PC-3 (cell line): ENCODE measurements at places on chromosomes 1 and 21. TPM values are rescaled to one million over a fixed set of nuclear protein-coding genes. Genes with fewer than 3 reads are reported as not detected.
A peak's percentile ranks its signal among the peaks of the same experiment; 100 is the strongest.

Gene VWA5B1
- total RNA-seq, result not detected in 2 replicates

Gene RYR2
- total RNA-seq, result not detected in 2 replicates

Gene TPTE
- not detected in 2 replicates for total RNA-seq

Gene GJA9
- 0.35 TPM in 1 of 2 replicates, not detected in the other for total RNA-seq

Gene ADAMTSL4
- 0.81 and 0.87 TPM in 2 replicates for total RNA-seq

DNA sequence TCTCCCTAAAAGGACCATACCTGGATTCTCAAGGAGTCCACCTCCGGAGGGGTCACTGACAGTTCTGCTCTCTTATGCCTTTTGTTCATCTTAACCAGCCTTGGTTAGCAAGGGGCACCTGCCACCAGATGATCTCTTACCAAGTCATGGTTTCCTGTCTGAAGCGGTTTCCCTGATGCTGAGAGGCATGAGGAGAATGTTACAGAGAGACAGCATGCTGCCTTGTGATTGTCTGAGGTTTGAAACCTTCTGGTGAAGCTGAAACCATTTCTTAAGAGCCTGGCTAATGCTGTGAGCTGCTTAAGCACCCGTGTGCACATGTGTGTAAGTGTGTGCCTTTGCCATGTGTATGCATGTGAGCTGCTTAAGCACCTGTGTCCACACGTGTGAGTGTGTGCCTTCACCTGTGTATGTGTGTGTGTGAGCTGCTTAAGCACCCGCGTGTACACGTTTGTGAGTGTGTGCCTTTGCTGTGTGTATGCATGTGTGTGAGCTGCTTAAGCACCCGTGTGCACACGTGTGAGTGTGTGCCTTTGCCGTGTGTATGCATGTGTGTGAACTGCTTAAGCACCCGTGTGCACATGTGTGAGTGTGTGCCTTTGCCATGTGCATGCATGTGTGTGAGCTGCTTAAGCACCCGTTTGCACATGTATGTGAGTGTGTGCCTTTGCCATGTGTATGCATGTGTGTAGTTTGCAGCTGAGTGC, 136.4 kb upstream of the COL6A1 start:
- no peaks in the 10 kb centered on the region for H3K4me1 ChIP-seq
- no peaks in the 10 kb centered on the region for H3K27me3 ChIP-seq
- peaks cover 4% of the 10 kb centered on the region; the same call in 1 of the 2 replicates for H3K36me3 ChIP-seq
- H3K27ac ChIP-seq, result no peak overlapping the region
- no peak overlapping the region for H3K4me3 ChIP-seq
- DNase-seq, result no peak

DNA sequence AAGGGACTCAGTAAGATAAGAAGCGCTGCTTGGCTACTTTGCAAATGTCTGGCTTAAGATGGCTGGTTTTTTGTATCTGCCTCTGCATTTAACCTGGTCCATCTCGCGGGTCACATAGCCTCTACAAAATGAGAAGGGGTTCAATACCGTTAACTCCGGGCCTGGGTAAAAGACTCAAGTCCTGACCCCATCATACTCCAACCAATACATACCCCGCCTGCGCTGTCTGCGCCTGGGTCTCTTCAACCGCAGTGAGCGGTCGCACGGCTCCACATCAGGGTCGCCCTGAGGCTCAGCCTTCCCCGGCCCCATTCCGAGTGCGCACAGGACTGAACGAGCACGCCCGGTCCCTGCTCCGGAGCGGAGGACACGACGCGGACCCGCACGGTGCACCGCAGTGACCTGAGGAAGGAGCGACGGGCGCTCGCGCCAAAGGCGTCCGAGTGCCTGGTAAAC, 558 bp upstream of the PGD start:
- peaks cover 21% of the 10 kb centered on the region for H3K4me1 ChIP-seq
- H3K36me3 ChIP-seq, result peaks cover 10% of the 10 kb centered on the region
- H3K27me3 ChIP-seq, result no peaks in the 10 kb centered on the region
- DNase-seq, result no peak

DNA sequence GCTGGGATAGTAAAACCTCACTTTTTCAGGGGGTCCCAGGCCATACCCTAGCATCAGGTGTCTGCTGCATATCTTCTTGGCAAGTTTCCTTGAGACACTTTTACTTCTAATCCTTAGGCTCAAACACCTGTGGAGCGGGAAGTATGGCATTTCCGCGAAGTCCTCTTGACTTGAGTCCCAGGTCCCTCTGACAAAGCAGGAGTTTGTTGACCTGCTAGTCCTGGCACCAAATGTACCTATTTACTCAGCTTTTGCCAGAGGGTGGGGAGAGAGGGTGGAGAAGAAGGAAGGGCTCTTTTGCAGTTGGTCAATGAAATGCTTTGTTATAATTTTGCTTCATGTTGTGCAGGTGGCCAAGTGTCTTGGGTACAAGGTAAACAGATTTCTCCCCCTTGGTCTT, 59.7 kb downstream of the CLIC6 start:
- H3K36me3 ChIP-seq, result no peaks in the 10 kb centered on the region
- no peaks in the 10 kb centered on the region for H3K27me3 ChIP-seq
- H3K4me3 ChIP-seq, result no peak overlapping the region
- H3K27ac ChIP-seq, result no peak overlapping the region
- DNase-seq, result peak; percentile 21

DNA sequence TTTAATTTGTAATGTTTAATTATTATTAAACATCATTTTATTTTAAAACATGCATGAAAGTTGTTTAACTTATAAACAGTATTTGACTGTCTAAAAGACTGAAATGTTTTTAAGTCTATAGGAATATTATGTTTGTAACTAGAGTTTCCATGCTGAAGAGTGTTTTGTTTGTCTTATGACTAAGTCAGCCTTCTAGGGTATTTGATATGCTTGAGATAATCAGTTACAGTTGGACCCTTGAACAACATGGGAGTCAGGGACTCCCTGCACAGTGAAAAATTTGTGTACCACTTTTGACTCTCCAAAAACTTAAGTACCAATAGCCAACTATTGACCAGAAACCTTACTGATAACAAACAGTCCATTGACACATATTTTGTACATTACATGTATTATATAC, 45.5 kb upstream of the KANK4 start:
- no peaks in the 10 kb centered on the region; the same call in 1 of the 2 replicates for H3K4me1 ChIP-seq
- no peaks in the 10 kb centered on the region for H3K36me3 ChIP-seq
- H3K4me3 ChIP-seq, result no peak overlapping the region

GRCh38 chr1:115251856-115252255, 86.2 kb downstream of the NGF start:
- H3K36me3 ChIP-seq, result no peaks in the 10 kb centered on the region
- H3K4me1 ChIP-seq, result 0 out of 2 replicates have a peak, but pooled peaks cover 4% of the 10 kb centered on the region
- no peak overlapping the region for H3K4me3 ChIP-seq
- DNase-seq, result peak; percentile 18
- H3K27me3 ChIP-seq, result no peaks in the 10 kb centered on the region

GRCh38 chr1:7721940-7722669, 49.0 kb upstream of the VAMP3 start:
- no peak overlapping the region for H3K27ac ChIP-seq
- H3K4me1 ChIP-seq, result no peaks in the 10 kb centered on the region
- no peaks in the 10 kb centered on the region for H3K36me3 ChIP-seq
- no peak overlapping the region for H3K4me3 ChIP-seq

GRCh38 chr1:240295811-240296210, 204.1 kb downstream of the FMN2 start:
- DNase-seq, result no peak
- no peaks in the 10 kb centered on the region for H3K4me1 ChIP-seq
- H3K27me3 ChIP-seq, result no peaks in the 10 kb centered on the region
- H3K27ac ChIP-seq, result no peak overlapping the region
- no peaks in the 10 kb centered on the region for H3K36me3 ChIP-seq

DNA sequence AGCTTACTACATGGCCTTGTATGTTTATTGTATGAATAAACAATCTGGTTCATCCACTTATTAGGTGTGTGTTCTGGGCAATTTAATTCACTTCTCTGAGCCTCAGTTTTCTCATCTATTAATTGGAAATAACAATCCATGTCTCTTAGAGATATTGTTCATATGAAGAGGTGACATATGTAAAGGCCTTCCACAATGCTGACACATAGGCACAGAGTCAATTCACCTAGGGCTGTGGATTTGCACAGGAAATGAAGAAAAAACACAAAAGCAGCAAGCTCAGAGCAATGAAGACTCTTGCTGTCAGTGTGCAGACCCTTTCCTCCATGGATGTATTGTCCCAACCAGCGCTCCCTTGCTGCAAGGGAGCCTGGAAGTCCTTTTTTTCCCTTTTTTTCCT, 195.2 kb upstream of the CAMK1G start:
- H3K4me3 ChIP-seq, result no peak overlapping the region
- no peak for DNase-seq
- H3K27ac ChIP-seq, result peak overlapping the region; percentile 81
- H3K27me3 ChIP-seq, result no peaks in the 10 kb centered on the region
- peaks cover 60% of the 10 kb centered on the region for H3K4me1 ChIP-seq

GRCh38 chr1:155769257-155769656, 80.4 kb downstream of the DAP3 start:
- H3K4me1 ChIP-seq, result peaks cover 17% of the 10 kb centered on the region
- H3K36me3 ChIP-seq, result peaks cover 36% of the 10 kb centered on the region
- no peak for DNase-seq
- no peak overlapping the region for H3K4me3 ChIP-seq
- H3K27me3 ChIP-seq, result no peaks in the 10 kb centered on the region

- no peaks in the 10 kb centered on the region for H3K36me3 ChIP-seq
- H3K27me3 ChIP-seq, result peaks cover 33% of the 10 kb centered on the region
- DNase-seq, result no peak
- no peak overlapping the region for H3K27ac ChIP-seq
- H3K4me3 ChIP-seq, result no peak overlapping the region
These were observed 2.0 kb downstream of the KCNA3 start for GRCh38 chr1:110672753-110673108.

DNA sequence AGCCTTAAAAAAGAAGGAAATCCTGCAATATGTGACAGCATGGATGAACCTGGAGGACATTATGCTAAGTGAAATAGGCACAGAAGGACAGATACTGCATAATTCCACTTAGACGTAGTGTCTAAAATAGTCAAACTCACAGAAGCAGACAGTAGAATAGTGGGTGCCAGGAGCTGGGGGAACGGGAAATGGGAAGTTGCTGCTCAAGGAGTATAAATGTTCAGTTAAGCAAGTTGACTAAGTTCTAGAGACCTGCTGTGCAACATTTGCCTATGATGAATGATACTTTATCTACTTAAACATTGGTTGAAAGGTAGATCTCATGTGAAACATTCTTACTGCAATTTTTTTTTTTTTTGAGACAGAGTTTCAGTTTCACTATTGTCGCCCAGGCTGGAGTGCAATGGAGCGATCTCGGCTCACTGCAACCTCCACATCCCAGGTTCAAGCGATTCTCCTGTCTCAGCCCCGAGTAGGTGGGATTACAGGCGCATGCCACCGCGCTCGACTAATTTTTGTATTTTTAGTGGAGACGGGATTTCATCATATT, 197.8 kb downstream of the HIVEP3 start:
- H3K27me3 ChIP-seq, result no peaks in the 10 kb centered on the region
- H3K36me3 ChIP-seq, result no peaks in the 10 kb centered on the region
- no peaks in the 10 kb centered on the region for H3K4me1 ChIP-seq
- DNase-seq, result no peak
- H3K27ac ChIP-seq, result no peak overlapping the region
- H3K4me3 ChIP-seq, result no peak overlapping the region

GRCh38 chr1:89581859-89582258, 51.1 kb upstream of the LRRC8C start:
- no peak overlapping the region for H3K4me3 ChIP-seq
- no peaks in the 10 kb centered on the region for H3K27me3 ChIP-seq
- peak; percentile 50 for DNase-seq
- H3K36me3 ChIP-seq, result peaks cover 24% of the 10 kb centered on the region
- H3K4me1 ChIP-seq, result no peaks in the 10 kb centered on the region
- H3K27ac ChIP-seq, result no peak overlapping the region

DNA sequence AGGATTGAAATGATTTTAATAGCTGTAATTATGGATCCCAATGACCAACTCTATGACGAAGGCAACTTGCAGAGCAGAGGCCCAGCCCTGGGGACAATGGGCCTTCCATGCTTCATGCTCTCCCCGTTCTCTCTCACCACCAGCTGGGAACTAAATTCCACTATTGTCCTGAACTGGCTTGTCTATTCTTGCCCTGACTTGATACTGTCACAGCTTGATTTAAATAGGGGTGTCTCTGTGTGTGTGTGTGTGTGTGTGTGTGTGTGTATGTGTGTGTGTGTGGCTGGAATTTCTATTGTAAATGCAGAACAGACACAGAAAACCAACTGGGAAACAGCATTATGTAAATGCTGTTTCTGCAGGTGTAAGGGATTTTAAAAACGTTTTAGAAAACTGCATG, 57.0 kb downstream of the SLC22A15 start:
- no peak for DNase-seq
- H3K27ac ChIP-seq, result no peak overlapping the region
- no peaks in the 10 kb centered on the region for H3K27me3 ChIP-seq
- peaks cover 8% of the 10 kb centered on the region; the same call in 1 of the 2 replicates for H3K36me3 ChIP-seq
- H3K4me1 ChIP-seq, result no peaks in the 10 kb centered on the region

DNA sequence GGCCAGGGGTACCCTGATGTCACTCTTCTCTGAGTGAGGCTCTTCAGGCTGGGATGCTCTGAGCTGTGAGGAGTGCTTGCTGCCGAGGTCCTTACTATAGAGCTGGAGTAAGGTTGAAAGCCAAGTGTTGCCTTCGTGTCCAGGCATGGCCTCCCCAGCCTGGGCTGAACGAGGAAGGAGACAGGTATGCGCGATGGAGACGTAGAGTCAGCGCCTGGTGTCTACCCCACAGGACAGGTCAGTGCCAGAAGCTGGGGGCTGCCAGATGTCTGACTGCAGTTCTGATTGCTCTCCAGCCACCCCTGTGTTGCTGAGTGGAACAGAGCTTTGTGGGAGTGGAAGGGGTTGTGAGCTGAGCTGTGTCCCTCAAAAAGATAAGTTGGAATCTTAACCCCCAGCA, 135.8 kb upstream of the AJAP1 start:
- H3K4me1 ChIP-seq, result no peaks in the 10 kb centered on the region
- no peaks in the 10 kb centered on the region for H3K36me3 ChIP-seq
- H3K27me3 ChIP-seq, result peaks cover 19% of the 10 kb centered on the region; the same call in 1 of the 2 replicates
- no peak for DNase-seq

DNA sequence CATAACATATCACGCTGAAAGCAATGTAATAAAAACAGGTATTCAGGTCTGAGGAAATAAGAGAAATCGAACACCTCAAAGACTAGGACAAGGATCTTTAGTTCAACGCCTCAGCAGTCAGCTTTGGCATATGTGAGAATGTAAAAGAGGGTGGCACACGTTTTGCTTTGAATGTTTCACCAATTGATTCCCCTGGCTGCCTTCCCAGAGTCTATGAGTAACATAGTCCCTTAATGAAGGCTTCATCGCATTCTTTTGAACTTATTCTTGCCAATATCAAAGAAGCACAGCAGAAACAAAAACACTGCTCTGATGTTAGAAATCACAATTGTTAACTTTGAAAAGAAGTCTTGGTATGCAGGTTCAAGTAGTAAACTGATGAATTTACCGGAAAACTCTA, 764.8 kb downstream of the ADGRL2 start:
- H3K36me3 ChIP-seq, result no peaks in the 10 kb centered on the region
- H3K27me3 ChIP-seq, result no peaks in the 10 kb centered on the region
- peak; percentile 7 for DNase-seq
- H3K4me1 ChIP-seq, result no peaks in the 10 kb centered on the region
- H3K4me3 ChIP-seq, result no peak overlapping the region
- H3K27ac ChIP-seq, result no peak overlapping the region
